Peyer's patch (tissue), 4 donors: ENCODE measurements at places on chromosomes 5 and 9. TPM values are rescaled to one million over a fixed set of nuclear protein-coding genes. Genes with fewer than 3 reads are reported as not detected.

DNA sequence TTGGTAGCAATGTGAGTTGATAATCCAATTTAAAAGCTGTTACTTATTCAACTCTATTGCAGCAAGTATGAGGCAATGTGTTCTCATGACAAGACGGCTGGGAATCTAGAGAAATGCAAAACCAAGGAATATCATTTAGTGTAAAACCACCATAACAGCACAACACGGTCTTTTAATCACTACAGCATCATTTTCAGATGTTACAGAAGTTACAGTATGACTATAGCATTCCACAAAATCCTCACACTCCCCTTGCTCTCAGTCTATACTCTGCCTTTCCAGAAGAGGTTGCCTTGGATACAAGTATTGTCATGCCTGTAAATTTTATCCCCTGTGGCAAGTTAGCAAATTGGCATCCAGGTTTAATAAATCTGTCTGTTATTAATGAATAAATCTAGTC, 28.6 kb upstream of the TAS2R1 start:
- DNase-seq, result no peak

DNA sequence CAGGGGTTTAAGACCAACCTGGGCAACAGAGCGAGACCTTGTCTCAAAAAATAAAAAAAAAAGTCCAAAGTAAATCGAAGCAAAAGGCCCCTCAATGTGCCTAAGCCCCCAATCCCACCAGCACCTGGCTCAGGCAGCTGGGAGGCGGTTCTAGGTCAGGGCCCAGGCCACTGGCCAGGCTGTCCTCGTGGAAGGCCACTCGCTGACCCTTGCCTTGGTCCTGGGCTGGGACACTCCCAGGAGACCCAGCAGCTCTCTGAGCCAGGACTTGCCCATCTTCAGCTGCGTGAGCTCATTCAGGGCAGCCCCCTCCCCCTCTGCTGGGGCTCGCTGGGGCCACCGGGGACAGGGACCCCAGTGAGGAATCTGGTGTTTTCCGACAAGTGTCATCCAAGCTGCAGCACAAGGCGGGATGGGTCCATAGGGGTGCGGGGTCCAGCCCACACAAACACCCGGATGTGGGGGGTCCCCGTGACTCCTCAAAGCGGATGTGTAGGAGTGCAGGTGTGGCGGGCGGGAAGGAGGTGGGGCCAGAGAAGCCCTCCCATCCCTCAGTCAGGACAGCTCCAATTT, 4.0 kb downstream of the AGPAT2 start:
- no peak for DNase-seq

DNA sequence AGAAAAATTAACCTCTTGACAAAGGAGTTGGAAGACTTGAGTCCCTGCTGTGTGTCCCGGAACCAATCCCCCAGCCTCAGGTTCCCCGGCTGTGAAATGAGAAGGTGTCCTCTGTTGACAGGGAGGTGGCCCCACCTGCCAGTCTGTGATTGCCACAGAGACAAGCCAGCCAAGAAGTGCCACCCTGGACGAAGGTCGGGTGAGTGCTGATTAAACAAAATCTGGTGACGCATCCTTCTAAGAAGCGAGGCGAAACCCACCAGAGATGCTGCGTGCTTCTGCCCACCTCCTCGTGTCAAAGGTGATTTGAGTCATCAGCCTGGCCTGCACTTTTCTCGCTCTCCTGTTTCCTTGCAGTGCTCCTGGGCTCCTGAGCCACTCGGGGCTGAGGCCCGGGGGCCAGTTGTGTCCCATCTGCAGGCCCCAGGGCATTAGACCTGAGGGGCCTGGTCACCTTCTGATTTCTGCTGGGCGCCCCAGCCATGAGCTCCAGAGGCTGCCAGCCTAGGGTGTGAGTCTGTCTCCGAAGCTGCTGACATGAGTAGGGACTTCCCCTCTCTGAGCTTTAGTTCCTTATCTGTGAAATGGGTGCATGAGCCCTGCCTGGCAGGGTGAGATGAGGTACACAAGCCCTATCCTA, 28.7 kb downstream of the NEK6 start:
- DNase-seq, result peak; percentile 91

DNA sequence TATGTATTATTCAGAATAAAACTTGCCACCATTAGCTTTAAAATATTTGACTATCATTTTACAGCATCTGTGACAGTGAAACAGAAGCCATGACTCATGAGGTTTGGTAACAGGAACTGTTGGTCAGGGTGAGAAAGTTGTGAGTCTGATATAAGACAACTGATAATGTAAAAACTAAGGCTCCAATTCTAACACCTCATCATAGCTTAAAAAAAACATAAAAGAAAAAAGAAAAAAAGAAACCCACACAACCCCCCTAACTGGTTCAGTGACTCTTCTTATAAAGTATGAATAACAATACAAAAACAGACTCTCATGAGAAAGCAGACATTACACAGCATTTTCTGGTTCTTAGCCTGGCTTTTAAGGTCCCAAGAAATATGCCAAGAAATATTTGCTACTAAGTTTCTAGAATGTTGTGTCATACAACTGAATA, 85.8 kb downstream of the MRPS27 start:
- no peak for DNase-seq

GRCh38 chr9:99230206-99230605, 8.1 kb downstream of the SEC61B start:
- no peak for DNase-seq

DNA sequence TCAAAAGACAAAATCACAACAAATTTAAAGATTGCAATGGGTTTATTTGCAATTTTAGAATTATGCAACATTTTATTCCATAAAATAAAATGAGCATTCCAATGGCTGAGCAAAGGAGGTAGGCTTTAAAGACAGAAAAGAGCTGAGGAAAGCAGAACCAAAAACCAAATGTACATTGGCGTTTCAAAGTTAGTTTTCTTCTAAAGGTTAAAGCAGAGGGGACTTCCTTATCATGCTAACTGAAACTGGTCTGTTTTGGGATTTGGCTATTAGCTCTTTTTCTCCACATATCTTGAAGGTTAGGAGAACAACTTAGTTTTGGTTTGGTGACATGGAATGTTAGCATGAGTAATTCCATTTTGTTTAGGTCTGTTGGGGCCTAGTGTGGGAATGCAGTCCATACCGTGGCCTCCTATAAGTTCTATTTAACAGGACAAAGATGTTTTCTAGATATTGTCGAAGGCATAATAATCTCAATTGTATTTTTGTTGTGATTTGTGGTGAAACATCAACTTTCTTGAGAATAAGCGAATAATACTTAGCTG, 20.3 kb downstream of the DCP2 start:
- no peak for DNase-seq

DNA sequence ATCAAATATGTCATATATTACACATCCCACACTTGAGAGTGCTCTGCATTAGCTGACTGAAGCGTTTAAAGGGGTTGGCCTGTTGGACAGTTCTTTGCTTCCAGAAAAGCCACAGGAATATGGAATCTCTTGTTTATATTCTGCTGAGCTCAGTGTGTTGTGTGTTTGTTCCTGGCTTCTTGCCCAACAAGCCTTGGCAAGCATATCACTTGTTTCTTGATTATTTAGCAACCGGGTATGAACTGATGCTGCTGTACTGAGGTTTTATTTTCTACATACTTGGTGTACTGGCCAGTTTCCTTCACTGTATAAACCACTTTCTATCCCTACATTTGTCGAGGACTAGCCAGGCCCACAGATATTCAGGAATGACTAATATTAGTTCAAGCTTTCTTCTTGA, 378.9 kb downstream of the KCTD16 start:
- DNase-seq, result no peak

DNA sequence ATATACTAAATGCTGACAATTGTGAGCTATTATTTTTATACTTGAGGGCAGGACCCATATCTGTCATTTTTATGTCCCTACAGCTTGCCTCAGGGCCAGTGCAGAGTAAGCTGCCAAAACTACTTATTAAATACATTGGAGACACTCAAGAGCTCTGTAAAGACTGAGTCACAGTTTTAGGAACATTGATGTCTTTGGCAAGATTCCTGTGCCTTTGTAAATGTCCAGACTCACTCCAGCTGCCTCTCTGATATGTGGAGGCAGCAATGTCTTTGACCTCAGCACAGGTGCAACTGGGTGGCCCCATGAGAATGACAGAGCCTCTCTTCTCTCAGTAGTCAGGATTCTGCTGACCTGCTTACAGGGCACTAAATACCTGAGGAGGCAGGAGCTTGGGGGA, 363.2 kb downstream of the OSTF1 start:
- no peak for DNase-seq

DNA sequence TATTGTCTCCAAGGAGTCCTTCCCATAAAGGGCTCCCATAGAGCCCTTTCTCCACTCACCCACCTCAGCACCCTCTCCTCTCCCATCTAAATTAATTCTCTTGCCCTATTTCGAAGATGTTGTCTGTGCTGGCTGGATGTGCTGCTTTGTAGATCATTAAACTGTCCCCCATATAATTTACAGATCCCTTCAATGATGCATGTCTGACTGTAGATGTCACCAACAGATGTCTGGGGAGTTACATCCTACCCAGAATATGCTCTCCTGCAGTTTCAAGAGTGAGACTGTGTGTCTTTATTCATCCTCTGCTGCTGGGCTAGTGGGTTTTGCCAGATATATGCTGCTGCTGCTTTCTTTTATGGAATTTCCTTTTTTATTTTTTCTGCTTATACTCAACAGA, 351.2 kb downstream of the MLLT3 start:
- DNase-seq, result no peak

GRCh38 chr9:297104-297972, 82.7 kb downstream of the DOCK8 start:
- DNase-seq, result peak; percentile 30

GRCh38 chr9:86946201-86947145, 833 bp downstream of the GAS1 start:
- DNase-seq, result peak; percentile 65

DNA sequence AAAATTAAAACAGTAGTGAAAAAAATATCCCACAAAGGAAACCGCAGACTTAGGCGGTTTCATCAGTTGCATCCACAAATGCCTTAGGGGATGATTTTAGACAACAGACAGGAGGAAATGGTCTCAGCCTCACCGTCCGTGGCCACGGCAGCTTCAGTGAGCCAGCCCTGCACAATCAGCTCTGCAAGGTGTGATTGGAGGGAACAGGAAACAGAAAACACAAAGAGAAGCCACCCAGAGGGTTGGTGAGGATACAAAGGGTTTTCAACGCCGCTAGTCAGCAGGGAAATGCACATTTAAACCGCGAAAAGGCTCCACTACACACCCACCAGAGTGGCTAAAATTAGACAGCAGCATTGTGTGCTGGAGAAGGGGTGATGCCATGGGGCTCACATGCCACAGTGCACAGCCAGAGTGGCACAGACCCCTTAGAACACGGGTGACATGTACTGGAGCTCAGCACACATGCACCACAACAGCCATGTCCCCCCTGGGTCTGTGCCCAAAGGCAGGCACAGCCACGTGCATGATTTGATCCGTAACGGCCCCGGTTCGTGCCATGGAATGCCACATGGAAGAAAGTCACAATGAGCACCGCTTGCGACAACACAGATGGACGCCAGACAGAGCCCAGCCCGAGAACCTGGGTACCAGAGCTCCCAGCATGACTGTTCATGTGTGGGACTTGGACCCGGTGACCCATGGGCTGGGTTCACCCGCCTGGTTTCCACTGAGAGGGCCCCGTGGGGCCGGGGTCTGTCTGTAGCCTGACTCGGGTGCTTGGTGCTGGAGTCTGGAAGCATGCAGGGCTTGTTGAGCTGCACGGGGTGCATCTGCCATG, 18.3 kb upstream of the TERT start:
- peak; percentile 59 for DNase-seq

DNA sequence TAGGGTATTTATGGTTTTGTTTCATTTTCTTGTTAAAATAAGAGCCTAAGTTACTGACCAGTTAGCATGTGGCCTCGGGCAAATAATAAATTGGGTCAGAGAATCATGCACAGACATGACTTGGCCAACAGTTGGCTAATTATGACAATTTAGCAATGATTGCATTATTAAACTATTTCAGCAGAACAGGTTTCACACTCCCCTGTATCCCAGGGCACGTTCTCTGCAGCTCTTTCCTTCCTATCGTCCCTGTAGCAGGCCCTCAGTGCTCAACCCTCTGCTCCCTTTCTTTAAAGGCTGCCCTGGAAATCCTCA, 167.9 kb downstream of the TSSK1B start:
- DNase-seq, result no peak

DNA sequence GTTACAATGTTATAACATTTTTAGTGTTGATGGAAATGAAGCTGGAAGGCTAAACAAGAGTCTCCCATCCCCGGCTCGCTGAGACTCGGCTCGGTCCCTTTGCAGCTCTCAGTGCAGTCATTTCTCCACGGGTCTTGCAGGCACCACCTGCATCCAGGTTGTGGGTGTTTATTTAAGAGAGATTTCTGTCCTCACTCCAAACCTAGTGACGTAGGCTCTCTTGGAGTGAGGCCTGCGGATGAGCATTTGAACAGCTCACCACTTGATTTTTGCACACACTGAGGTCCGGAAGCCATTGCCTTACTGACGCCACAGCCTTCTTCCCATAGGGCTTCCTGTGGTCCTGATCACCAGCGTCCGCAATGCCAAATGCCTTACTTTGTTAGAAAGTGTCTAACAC, 197.7 kb upstream of the OTULINL start:
- DNase-seq, result no peak

- no peak for DNase-seq
Observed at GRCh38 chr5:56737002-56737621, 78.2 kb upstream of the MAP3K1 start.

DNA sequence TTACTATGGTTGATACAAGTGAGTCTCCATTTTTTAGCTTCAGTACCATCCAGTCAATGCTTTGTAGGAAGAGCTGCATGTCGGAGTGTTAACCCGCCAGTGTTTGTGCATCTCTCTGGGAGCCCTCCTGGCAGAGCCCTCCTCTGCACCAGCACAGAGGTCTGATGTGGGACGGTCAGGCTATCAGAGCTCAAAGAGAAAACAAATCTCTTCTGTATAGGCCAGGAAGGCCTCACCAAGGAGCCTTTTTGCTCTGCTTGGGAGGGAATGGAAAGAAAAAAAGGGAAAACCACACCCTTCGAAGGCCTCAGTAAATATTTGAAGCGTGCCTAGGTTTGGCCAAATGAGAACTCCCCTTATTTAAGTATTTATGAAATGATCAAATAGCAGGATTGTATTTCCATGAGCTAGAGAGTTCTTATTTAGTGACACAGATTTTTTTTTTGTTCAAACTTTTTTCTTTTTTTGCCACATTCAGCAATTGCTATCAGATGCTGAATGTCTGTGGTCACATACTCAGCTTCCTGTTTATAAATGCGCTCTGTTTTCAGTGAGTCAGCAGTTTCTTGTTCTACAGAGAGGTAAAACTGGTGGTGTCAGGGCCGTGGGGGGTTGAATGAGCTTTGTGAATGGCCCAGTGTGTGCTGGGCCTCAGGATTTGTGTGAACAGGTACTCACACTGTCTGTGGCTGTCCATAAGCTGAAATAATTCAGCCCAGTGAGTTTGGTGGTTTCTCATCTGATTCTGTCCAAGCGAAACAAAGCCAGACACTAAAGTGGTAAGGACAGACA, 226.6 kb downstream of the SNX18 start:
- DNase-seq, result peak; percentile 72

PTGER4 gene
- 123 TPM for total RNA-seq

SLC24A2 gene
- 0.19 TPM for total RNA-seq

PCDHGC5 gene
- total RNA-seq, result 1.4 TPM

EIF4E1B gene
- total RNA-seq, result not detected

WDR38 gene
- total RNA-seq, result not detected

CCDC187 gene
- total RNA-seq, result 0.35 TPM

OR1Q1 gene
- total RNA-seq, result not detected

FAM221B gene
- not detected for total RNA-seq
